AG08396 (cell line): ENCODE measurements at places on chromosomes 16 and 17.

- DNase-seq, result peak; percentile 7
These were observed 16.4 kb upstream of the RBFOX3 start for GRCh38 chr17:79627184-79627765.

DNA sequence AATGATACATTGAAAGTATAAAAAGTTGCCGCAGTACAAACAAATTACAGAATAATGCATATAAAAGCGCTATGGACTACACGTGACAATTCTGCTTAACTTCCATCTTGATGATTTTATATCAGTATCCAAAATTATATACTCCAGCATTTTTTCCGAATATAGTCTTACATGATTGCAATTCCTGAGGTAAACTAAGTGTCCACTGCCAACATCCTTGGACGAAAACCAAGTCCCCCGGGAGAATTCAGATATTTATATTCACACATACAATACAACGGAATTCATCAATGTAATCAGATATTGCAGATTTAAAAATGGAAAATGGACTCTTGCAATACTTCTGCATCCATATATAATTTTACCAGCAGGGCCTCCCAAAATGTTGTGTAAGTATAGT lies 8.9 kb upstream of the MYH11 start:
- DNase-seq, result no peak

GRCh38 chr17:17170346-17170985 lies 35.7 kb downstream of the PLD6 start:
- no peak for DNase-seq

- no peak for DNase-seq
These were observed 45.8 kb upstream of the CDRT4 start for GRCh38 chr17:15513058-15513791.

- no peak for DNase-seq
These were observed 256.6 kb downstream of the CPPED1 start for GRCh38 chr16:12546918-12547607.

DNA sequence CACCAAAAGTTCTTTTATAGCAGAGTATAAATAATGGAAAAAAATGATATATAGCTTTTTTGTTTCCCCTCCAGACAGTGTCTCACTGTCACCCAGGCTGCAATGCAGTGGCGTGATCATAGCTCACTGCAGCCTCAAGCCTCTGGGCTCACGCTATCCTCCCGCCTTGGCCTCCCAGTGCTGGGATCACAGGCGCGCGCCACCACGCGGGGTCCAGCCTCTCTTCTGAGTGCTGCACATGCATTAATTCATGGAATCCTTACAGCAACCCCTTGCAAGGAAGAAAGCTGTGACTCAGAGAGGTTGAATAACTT lies 18.0 kb upstream of the ZNF629 start:
- no peak for DNase-seq

DNA sequence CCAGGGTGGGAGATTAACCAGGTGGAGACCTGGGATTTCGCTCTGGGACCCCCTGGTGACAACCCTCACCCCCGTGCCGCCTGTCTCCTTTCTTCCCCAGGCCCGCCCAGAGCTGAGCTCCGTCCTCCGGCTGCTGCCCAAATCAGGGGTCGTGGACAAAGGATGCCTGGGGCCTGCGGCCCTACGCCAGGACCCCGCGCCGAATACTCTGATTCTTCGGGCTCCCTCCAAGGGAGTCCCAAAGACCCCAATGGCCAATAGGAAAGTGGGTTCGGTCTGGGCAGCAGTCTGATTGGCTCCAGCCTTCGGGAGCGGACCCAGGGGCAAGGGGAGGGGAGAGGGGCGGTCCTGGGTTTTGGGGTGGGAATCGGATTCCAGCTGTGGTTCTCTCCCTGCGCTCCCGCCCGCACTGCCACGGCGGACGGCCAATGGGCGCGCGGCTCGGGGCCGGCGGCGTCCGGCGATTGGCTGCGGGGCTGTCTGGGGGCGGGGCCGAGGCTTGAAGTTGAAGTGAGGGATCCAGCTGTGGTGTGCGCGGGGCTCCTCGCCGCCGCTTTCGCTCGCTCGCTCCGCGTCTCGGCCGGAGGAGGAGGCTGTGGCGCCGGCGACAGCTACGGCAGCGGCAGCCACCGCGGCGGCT lies at the start of gene CACNA1G:
TSS of gene CACNA1G (plus strand) at position 531 of the 640 bp plus-strand sequence. CDS start 745 bp downstream, outside the sequence.
- peak; percentile 98 for DNase-seq
